ENCODE measurements at places on chromosomes 1 and 21.

DNA sequence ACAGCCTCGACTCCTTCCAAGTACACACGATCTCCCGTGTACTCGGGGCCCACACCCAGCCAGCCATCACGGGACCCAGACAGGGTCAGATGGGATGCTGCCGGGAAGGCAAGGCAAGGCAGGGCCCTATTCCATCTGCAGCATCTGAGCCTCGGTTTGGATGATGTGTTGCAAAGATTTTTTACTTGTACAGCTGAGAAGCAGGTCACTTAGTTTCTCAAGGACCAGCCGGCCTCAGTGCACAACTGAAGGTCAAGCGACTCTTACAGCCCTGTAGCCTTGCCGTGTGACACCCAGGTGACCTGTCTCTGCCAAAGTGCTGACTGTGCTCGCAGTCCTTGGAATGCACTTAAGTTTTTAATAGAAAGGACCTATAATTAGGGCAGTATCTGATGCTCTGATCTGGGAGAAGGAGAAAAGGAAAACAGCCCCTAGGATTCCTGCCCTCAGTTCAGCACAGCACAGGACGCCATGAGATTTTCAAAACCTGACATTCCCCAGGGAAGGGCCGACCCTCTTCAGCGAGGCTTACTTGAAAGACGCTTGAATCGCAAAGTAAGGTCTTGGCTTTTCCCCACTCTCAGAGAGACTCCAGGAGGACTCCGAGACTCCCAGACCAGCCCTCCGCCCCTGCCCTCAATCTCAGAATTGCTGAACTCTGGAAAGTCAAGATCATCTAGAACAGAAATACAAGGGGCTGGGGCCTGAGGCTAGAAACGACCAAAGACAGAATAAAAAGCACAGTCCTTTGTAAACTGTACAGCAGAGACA is 1.3 kb downstream of the GPR157 start:
- no peak for DNase-seq

DNA sequence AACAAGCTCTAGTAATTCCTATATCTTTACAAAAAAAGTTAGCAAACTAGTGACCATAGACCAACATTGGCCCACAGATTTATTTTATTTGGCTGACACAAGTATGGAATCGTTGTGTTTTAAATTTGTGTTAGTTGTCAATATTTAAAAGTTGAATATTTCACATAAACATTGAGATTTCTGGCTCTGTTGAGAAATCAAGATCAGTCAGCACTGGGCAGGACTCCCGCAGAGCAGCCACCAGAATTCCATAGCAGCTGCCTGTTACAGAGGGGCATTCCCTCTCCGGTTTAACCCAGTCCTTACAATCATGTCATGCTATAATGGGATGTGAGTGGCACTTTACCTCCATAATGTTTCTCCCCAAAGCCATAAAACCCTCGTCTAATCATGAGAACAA is 79.2 kb upstream of the NRIP1 start:
- no peak for DNase-seq

DNA sequence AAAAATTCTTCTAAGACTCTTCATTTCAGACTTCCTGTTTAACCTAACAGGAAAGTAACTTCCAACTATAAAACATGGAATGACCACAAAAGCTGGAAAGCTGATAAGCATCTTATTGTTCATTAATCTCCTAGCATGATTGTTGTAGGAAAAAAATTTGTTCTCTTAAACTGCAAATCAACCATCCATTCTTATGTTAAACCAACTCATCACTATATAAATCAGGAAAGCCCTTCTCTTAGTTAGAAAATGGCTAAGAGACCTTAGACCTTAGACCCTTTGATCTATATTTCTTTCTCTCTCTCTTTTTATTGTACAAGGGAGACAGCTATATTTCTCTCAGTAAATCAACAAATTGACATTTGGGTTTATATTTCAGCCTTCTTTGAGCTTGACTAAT is 101.4 kb downstream of the UBE2U start:
- no peak for DNase-seq

DNA sequence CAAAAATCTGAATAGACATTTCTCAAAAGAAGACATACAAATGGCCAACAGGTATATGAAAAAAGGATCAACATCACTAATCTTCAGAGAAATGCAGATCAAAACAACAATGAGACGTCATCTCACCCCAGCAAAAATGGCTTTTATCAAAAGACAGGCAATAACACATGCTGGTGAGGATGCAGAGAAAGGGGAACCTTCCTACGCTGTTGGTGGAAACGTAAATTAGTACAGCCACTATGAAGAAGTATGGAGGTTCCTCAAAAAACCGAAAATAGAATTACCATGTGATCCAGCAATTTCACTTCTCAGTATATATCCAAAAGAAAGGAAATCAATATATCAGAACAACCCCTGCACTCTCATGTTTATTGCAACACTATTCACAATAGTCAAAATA is 65.1 kb upstream of the ATP1B1 start:
- no peak for DNase-seq

- DNase-seq = no peak
These were observed 36.6 kb upstream of the NHLH2 start for GRCh38 chr1:115877511-115877910.

GRCh38 chr1:11054666-11055065 is 5.2 kb downstream of the SRM start:
- DNase-seq = no peak

GRCh38 chr1:235043234-235043633 is 85.4 kb downstream of the TOMM20 start:
- no peak for DNase-seq

All from mucosa of descending colon (tissue), 3 donors.